Naive thymus-derived CD4-positive, alpha-beta T cell (primary cell): ENCODE measurements at places on chromosomes 13 and 19. TPM values are rescaled to one million over a fixed set of nuclear protein-coding genes. Genes with fewer than 3 reads are reported as not detected.

Gene FAM216B
- not detected for polyA plus RNA-seq

Gene KMT2B
- polyA plus RNA-seq: 3.2 TPM

DNA sequence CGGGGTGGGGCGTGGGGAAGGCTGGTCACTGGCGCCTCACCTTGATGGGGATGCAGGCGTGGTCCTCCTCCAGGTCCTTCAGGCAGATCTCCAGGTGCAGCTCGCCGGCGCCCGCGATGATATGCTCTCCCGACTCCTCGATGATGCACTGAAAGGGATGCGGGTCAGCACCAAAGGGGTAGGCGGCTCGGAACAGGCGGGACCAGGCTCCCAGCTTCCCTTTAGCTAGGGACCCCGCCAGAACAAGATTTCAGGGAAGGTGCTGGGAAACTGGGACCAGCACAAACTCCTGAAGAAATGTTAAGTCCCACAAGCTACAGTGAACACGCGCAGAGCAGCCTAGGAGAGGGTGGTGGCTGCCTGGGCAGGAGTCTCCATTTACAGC, 6.0 kb downstream of the EEF2 start:
- no peak for DNase-seq

Gene DCT
- polyA plus RNA-seq: not detected

GRCh38 chr13:79470666-79471065, 10.3 kb upstream of the NDFIP2 start:
- DNase-seq: no peak
